ENCODE measurements at places on chromosomes 1 and 21. TPM values are rescaled to one million over a fixed set of nuclear protein-coding genes. Genes with fewer than 3 reads are reported as not detected.

- H3K27me3 ChIP-seq: no peaks in the 10 kb centered on the region
- H3K36me3 ChIP-seq: no peaks in the 10 kb centered on the region
- no peaks in the 10 kb centered on the region for H3K4me1 ChIP-seq
Observed at GRCh38 chr1:226034482-226034881, 28.0 kb upstream of the H3-3A start.

Gene LAMC2
- not detected for total RNA-seq

Gene VHLL
- total RNA-seq: 0.43 TPM

DNA sequence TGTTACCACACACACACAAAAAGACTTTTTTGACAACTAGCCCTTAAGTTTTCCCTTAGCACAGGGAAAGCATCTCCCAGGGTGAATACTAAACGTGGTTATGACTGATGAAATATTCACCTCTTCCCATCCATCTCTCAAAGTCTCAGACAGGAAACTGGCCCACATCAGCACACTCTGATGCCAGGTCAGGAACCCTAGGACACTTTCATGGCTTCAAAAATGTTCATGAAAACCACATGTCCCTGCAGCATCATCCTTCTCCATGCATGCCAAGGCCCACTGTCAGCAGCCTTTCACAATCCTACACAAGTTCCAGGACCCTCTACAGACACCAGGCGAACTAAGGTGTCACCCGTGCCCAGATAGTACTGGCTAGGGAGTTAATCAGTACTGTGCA is 68.7 kb downstream of the DNTTIP2 start:
- H3K4me1 ChIP-seq: no peaks in the 10 kb centered on the region
- DNase-seq: no peak
- H3K4me3 ChIP-seq: no peak overlapping the region
- H3K27ac ChIP-seq: no peak overlapping the region

DNA sequence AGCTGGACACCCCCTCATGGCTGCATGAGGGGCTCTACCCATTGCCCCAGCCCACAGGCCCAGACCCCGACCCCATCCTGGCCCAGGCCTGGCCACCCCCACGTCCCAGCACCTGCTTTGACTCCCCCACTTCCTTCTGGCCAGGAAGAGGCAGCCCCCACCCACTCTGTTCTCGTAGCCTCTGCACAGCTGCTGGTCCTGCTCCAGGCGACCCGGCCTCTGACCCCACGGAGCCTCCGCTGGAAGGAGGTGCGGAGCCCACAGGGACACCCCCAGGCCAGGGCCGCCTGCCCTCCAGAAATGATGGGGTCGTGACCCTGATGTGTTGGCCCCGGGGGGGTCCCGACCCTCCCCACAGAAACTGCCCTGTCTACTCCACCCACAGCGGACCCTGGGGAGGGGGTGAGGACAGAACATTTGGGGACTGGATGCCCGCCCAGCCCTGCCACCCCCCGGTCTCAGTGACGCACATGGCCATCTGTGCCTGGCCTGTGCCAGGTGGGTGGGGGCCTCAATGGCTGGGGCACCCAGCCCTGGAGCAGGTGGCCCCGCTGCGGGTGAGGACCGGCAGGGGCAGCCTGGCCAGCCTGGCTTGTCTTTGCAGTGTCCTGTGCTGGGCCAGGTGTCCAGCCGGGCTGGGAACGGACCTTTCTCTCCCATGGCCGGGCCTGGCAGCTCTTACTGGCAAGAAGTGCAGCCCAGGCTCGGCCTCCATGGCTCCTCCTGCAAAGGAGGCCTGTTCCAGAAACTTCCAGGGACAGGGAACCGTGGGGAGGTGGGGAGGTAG is 78.6 kb downstream of the MORN1 start:
- H3K4me3 ChIP-seq: no peak overlapping the region
- peaks cover 18% of the 10 kb centered on the region for H3K4me1 ChIP-seq
- peaks cover 9% of the 10 kb centered on the region for H3K36me3 ChIP-seq
- no peaks in the 10 kb centered on the region for H3K27me3 ChIP-seq

DNA sequence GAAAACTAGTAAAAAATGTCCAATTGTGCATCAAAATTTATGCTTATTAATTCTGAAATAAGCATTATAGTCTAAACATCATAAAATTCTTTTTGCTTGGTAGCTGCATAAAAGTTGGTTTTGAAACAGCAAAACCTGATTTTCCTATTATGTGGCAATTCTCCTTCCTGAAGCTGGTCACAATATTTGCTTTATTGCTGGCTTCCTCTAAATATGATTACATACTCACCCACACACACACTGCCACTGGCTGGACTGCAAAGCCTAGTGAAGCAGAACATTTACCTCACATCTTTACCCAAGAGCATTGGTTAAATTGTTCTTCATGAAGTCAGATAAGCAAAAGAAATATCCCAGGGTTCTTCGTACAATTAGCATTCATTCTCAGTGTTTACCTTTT is 103.0 kb downstream of the NR5A2 start:
- no peak overlapping the region for H3K27ac ChIP-seq
- DNase-seq: no peak
- no peak overlapping the region for H3K4me3 ChIP-seq
- H3K4me1 ChIP-seq: peaks cover 16% of the 10 kb centered on the region
- no peaks in the 10 kb centered on the region for H3K36me3 ChIP-seq

DNA sequence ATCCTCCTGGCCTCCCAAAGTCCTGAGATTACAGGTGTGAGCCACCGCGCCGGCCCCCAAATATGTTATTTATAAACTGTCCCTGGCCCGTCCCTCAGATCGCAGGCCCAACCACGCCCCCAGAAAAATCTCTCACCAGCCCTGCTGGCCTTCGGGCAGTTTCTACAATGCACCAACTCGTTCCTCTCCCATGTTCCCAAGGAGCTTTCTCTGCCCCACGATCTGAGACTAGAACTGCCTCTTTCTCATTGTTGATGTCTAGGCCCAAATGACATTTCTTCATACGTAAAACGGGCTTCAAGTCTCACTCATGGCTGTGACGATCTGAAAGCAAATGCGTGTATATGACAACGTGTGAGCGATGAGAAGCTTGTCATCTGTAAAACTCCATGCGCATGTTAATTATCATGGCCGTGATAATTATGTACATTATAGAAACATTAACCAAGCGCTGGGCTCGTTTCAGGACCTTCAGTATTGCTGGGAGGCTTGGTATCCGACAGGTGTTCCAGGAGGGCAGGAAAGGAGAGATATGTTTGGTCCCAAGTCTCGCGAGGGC is 748 bp upstream of the NIPAL3 start:
- H3K27ac ChIP-seq: peak overlapping the region; percentile 81
- DNase-seq: peak; percentile 14
- H3K4me3 ChIP-seq: peak overlapping the region; percentile 98
- peaks cover 9% of the 10 kb centered on the region for H3K36me3 ChIP-seq

Gene DDR2
- 0.31 TPM for total RNA-seq

- peaks cover 20% of the 10 kb centered on the region for H3K36me3 ChIP-seq
- peaks cover 22% of the 10 kb centered on the region for H3K4me1 ChIP-seq
- no peaks in the 10 kb centered on the region for H3K27me3 ChIP-seq
Observed at GRCh38 chr21:42010507-42011495, 641 bp upstream of the ZBTB21 start.

- peak overlapping the region; percentile 95 for H3K4me3 ChIP-seq
- peaks cover 36% of the 10 kb centered on the region for H3K4me1 ChIP-seq
- peak overlapping the region; percentile 77 for H3K27ac ChIP-seq
- no peak for DNase-seq
Observed at GRCh38 chr1:17440074-17440826, 773 bp upstream of the RCC2 start.

GRCh38 chr1:72000809-72001208 is 281.5 kb downstream of the NEGR1 start:
- DNase-seq: no peak
- no peaks in the 10 kb centered on the region for H3K36me3 ChIP-seq
- no peak overlapping the region for H3K27ac ChIP-seq
- no peaks in the 10 kb centered on the region for H3K27me3 ChIP-seq
- no peak overlapping the region for H3K4me3 ChIP-seq

Gene ALX3
- total RNA-seq: not detected

- H3K4me1 ChIP-seq: peaks cover 52% of the 10 kb centered on the region
- no peak overlapping the region for H3K4me3 ChIP-seq
- H3K36me3 ChIP-seq: peaks cover 2% of the 10 kb centered on the region
Observed at GRCh38 chr1:91805311-91805801, 80.6 kb downstream of the TGFBR3 start.

Gene RGS13
- not detected for total RNA-seq

- no peaks in the 10 kb centered on the region for H3K36me3 ChIP-seq
- no peak overlapping the region for H3K27ac ChIP-seq
- H3K4me1 ChIP-seq: no peaks in the 10 kb centered on the region
- H3K27me3 ChIP-seq: no peaks in the 10 kb centered on the region
- no peak overlapping the region for H3K4me3 ChIP-seq
Observed at GRCh38 chr1:219476716-219477115, 136.2 kb downstream of the ZC3H11B start.

- DNase-seq: no peak
- no peaks in the 10 kb centered on the region for H3K36me3 ChIP-seq
- peaks cover 6% of the 10 kb centered on the region for H3K27me3 ChIP-seq
- no peak overlapping the region for H3K27ac ChIP-seq
- peaks cover 12% of the 10 kb centered on the region for H3K4me1 ChIP-seq
- no peak overlapping the region for H3K4me3 ChIP-seq
Observed at GRCh38 chr1:18064534-18064933, 43.1 kb upstream of the IGSF21 start.

DNA sequence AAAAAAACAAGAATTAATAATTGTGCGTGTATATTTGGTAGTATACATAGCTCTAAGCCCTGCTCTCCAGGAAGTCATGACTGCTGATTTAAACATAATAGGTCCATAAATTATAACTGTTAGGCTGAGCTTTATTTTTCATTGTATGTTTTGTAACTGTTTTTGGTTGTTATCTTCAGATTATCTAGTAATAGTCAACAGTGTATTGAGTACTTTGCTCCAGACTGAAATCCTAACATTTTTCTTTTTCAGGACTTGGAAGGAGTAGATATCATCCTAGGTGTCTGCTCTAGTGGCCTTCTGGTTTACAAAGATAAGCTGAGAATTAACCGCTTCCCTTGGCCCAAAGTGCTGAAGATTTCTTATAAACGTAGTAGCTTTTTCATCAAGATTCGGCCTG is 90.9 kb downstream of the TMEM200B start:
- peaks cover 2% of the 10 kb centered on the region for H3K4me1 ChIP-seq
- DNase-seq: no peak
- peaks cover 7% of the 10 kb centered on the region for H3K36me3 ChIP-seq
- H3K27me3 ChIP-seq: no peaks in the 10 kb centered on the region
- no peak overlapping the region for H3K4me3 ChIP-seq

DNA sequence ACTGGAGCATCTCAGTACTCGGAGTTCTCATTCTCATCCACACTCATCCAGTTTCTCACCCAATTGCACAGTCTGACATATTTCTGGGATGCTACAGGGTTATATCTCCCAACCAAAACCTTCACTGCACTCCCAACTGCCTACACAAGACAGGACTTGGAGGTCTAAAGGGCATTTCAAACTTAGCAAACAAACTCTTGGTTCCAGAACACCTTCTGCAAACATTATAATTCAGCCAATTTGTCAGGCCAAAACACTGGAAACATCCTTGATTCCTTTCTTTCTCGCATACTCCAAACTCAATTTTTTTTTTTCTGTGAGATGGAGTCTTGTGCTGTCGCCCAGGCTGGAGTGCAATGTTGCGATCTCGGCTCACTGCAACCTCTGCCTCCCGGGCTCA is 7.9 kb downstream of the SLAMF1 start:
- no peaks in the 10 kb centered on the region for H3K27me3 ChIP-seq
- peaks cover 87% of the 10 kb centered on the region for H3K36me3 ChIP-seq
- peak overlapping the region; percentile 74 for H3K4me3 ChIP-seq

Gene ASCL5
- 0.36 TPM for total RNA-seq

- H3K4me3 ChIP-seq: no peak overlapping the region
- no peak overlapping the region for H3K27ac ChIP-seq
Observed at GRCh38 chr1:225470211-225471108, 42.6 kb upstream of the LBR start.

GRCh38 chr1:213622365-213623063 is 365.3 kb upstream of the PROX1 start:
- H3K4me1 ChIP-seq: peaks cover 6% of the 10 kb centered on the region
- peaks cover 7% of the 10 kb centered on the region for H3K27me3 ChIP-seq
- H3K4me3 ChIP-seq: no peak overlapping the region
- no peaks in the 10 kb centered on the region for H3K36me3 ChIP-seq

- no peak overlapping the region for H3K27ac ChIP-seq
- H3K27me3 ChIP-seq: no peaks in the 10 kb centered on the region
- peaks cover 33% of the 10 kb centered on the region for H3K36me3 ChIP-seq
- H3K4me1 ChIP-seq: no peaks in the 10 kb centered on the region
- DNase-seq: no peak
Observed at GRCh38 chr1:23083714-23084480, 64.6 kb downstream of the KDM1A start.

Gene TNFRSF8
- total RNA-seq: 1.8 TPM

Gene VTCN1
- not detected for total RNA-seq

Gene LIPI
- total RNA-seq: not detected

DNA sequence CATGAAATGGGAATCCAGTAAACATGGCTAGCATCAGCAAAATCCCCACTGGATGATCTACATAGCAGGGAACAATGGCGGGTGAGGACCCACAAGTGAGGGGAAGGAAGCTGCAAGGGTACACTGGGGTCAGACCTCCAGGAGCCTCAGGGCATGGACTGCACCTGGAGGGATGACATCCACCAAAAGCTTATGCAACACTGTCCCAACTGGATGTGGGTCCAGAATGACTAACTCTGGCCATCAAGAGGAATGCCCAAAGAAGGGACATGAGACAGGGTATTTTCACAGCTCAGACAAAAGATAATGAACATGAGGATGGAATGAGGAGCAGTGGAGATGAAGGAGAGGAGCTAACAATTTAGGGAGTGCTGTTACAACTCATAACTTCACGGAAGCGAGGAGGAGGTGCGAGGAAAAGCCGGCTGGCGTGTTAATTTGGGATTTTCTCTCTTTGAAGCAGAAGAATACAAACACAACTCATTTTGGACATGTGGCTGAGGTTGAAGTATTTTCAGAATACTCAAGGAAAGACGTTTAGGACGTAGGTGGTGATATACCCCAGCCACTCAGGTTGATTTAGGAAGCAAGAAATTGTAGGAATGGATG is 5.7 kb downstream of the HLCS start:
- H3K27me3 ChIP-seq: no peaks in the 10 kb centered on the region
- H3K27ac ChIP-seq: no peak overlapping the region
- H3K4me1 ChIP-seq: peaks cover 11% of the 10 kb centered on the region
- no peak overlapping the region for H3K4me3 ChIP-seq
- no peak for DNase-seq
- H3K36me3 ChIP-seq: peaks cover 17% of the 10 kb centered on the region

DNA sequence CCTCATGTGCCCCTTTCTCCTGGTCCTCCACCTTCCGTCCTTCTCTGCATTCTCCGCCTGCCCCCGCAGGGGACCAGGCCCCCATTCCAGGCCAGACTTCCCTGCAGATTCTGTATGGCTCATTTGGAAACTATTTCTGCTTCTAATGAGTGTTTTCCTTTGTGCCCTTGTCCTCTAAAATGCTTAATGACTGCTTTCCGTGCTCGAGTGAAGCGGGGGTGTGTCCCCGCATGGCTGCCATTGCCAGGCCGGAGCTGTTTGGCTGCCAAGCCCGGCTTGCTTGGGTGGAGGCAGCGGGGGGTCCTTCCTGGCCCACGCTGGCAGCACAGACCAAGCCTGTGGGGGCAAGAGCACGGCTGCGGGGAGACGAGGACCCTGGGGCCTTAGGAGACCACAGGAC is 299.3 kb upstream of the VAMP3 start:
- H3K4me3 ChIP-seq: no peak overlapping the region
- no peak for DNase-seq
- H3K27ac ChIP-seq: no peak overlapping the region
- no peaks in the 10 kb centered on the region for H3K4me1 ChIP-seq
- H3K27me3 ChIP-seq: no peaks in the 10 kb centered on the region

Measured in activated CD8-positive, alpha-beta T cell treated with anti-CD3 and anti-CD28 coated beads for 36 hours (primary cell).